Stimulated activated CD4-positive, alpha-beta T cell treated with anti-CD3 and anti-CD28 coated beads, Interleukin-15, amount 100 ng/mL, for 24 hours (primary cell): ENCODE measurements at places on chromosomes 13 and 19.

DNA sequence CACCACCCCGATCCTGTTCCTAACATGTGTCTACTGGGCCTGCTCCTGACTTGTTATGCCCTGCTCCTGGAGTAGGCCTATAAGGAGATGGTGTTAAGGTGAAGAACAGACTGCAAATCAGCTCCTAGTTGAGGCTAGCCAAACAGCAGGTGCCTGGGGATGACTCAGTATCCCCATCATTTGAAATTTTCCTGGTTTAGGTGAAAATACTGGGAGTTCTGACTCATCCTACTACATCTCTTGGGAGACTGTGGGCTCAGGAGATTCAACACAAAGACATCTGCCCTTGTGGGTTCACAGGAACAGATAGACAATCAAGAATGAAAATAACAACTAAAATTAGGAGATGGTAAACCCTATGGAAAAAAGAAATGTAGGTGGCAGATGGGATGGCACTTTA lies 41.2 kb downstream of the BRD4 start:
- DNase-seq: no peak

DNA sequence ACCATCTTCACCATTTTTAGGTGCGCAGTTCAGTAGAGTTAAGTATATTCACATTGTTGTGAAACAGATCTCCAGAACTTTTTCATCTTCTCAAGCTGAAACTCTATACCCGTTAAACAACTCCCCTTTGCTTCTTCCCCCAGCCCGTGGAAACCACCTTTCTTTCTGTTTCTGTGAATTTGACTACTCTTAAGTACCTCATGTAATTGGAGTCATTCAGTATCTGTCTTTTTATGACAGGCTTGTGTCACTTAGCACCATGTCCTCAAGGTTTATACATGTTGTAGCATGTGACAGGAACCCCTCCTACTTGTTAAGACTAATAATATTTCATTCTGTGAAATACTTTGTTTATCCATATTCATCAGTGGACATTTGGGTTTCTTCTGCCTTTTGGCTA lies 52.8 kb downstream of the TNFRSF19 start:
- no peak for DNase-seq

DNA sequence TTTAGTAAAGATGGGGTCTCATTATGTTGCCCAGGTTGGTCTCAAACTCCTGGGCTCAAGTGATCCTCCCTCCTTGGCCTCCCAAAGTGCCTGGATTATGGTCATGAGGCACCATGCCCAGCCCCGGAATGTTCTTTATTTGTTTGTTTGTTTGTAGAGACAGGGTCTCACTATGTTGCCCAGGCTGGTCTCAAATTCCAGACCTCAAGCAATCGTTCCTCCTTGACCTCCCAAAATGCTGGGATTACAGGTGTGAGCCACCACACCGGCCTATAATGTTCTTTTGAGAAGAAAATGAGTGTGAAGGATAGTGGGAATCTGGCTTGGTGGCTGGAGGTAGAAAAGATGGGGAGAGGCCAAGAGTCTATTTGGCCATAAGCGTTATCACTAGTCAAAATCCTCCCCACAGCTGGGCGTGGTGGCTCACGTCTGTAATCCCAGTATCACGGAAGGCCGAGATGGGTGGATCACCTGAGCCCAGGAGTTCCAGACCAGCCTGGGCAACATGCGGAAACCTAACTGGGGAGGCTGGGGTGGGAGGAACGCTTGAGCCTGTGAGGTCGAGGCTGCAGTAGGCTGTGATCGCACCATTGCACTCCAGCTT lies 5.2 kb upstream of the BBC3 start:
- DNase-seq: no peak

GRCh38 chr19:8893419-8893818 lies 61.2 kb downstream of the MBD3L1 start:
- no peak for DNase-seq

DNA sequence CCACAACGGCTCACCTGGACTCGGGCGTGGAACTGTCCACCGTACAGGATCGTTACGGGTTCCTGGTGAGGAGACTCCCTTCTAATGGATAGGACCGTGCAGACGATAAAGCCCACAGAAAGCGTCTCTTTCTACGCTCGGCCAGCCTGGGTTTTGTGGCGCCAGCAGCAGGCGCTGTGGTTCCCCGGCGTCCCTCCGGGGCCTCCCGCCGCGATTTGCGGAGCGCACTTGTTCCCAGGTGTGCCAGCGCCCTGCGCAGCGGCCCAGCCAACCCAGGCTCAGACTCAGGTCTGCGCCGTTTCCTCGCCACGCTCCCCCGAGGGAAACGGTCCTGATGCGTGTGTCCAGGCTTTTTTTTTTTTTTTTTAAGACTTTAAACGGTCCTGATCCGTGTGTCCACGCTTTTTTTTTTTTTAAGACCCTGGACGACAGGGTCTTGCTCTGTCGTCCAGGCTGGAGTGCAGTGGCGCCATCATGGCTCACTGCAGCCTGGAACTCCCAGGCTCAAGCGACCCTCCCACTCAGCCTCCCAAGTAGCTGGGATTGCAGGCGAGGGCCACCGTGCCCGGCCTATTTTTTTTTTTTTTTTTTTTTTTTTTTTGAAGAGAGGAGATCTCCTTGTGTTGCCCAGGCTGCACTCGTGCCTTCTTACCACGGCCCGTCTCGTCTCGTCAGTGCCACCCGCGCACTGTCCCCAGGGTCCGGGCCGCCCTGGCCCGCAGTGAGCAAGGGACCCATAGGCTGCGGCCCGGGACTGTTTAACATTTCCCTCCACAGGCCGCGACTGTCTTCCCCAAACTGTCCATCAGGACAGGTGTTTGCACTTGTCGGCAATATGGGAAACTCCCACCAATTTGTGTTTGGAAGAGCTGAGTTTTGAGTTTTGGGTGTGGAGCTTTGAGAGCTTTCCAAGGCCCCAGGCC lies 23.8 kb downstream of the GJA3 start:
- DNase-seq: peak; percentile 73

DNA sequence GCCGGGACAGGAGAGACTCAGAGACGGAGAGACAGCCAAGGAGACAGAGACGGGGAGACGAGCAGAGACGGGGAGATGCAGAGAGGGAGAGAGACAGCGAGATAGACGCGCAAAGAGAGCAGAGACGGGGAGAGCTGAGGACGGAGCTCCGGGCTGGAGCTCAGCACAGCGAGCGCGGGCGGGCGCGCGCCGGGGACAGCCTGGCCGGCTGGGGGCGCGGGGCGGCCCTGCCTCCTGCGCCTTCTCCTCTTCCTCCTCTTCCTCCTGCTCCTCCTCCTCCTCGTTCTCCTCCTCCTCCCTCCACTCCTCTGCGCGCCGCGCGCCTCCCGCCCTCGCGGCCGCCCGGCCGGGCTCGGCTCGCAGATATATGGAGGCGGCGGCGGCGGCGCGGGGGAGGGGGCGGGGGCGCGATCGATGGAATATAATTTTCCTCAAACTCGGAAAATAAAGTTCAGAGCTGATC lies at the start of gene ERFL:
TSS of gene ERFL (minus strand) at position 229 of the 463 bp plus-strand sequence. CDS start 15,530 bp downstream, outside the sequence.
- peak; percentile 56 for DNase-seq
